Kidney (tissue), 22 donors: ENCODE measurements at places on chromosomes 3 and 15. TPM values are rescaled to one million over a fixed set of nuclear protein-coding genes. Genes with fewer than 3 reads are reported as not detected.

DNA sequence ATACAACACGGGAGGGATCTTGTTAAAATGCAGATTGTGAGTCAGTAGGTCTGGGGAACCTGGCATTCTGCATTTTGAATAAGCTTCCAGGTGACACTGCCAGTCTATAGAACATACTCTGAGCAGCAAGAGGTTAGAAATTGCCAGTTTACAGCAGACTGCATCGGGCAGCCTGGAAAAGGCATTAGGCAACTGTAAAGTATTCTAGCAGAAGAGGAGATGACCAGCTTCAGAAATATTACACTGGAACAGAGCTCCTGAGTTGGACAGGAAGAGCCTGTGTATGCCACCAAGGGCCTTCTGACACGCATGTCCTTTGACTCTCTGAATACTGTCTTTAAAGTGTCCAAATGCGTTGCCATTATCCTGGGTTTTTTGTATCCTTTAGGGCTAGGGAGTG, 2.5 kb upstream of the ACAN start:
- no peak for DNase-seq
- H3K4me3 ChIP-seq: no peak overlapping the region
- peaks cover 4% of the 10 kb centered on the region for H3K27me3 ChIP-seq
- H3K27ac ChIP-seq: no peak overlapping the region

SCAPER gene
- total RNA-seq: 39.4 TPM

SLC24A5 gene
- not detected for total RNA-seq

DNA sequence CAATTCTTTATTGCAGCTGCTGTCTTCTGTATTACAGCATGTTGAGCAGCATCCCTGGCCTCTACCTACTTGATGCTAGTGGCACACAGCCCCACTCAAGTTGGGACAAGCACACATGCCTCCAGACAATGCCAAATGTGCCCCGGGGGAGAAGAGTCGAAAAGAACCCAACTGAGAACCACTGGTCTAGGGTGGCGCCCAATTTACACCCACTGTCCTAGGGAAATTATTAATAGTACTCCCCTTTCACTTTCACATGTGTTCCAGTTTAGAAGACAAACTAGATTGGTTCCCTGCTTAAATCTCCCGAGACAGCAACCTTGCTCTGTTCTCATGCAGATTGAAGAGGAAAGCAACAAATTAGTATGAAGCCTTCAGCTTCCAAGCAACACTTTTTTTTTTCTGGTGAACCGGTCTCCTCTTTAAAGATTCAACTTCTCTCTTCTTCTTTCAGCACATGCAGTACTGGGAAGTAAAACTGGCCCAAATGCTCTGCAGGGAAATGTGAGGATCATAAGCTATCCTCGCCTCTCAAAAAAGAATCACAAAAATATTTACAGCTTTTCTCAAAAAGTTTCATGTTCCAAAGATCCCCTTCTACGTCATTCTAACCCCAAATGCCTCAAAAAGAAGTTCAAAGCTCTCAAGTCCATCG, 823.9 kb upstream of the CFAP20DC start:
- H3K4me3 ChIP-seq: no peak overlapping the region
- no peak for DNase-seq
- no peak overlapping the region for H3K27ac ChIP-seq
- H3K36me3 ChIP-seq: no peaks in the 10 kb centered on the region

DNA sequence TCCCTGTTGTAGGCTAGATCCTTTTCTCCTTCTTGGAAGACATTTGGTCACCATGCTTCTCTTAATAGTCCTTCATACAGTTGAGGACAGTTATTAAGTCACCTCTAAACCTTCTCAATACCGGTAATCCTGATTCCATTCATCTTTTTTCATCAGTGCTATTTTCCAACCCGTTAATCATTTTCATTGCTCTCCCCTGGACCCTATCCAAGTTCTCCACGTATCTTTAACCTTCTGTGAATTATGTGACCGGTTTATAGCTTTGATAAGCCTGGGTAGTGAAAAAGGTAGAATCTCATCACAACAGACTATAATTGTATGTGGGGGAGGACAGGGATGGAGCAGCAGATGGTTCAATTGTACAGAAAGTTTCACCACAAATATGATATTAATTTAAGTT, 168.5 kb downstream of the MECOM start:
- no peak overlapping the region for H3K27ac ChIP-seq
- no peaks in the 10 kb centered on the region for H3K27me3 ChIP-seq
- no peaks in the 10 kb centered on the region for H3K36me3 ChIP-seq

FSIP1 gene
- total RNA-seq: 2.4 TPM

PLS1 gene
- 51.4 TPM for total RNA-seq

DNA sequence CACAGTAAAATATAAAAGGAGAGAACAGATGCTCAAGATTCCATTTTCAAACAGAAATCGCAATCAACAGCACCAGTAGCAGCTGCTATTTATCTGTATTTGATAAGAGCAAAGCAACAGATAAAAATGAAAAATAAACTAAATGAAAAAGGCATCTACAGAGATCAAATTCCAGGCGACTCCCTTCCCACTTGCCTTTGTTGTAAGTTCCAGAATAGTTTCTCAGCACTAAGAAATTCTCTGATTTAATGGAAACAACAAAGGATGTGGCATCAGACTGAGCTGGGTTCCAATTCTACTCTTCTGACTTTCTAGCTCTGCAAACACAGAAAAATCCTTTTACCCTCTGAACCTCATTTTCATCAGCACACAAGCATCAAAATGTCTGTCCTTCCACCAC, 110.8 kb upstream of the MME start:
- no peak overlapping the region for H3K27ac ChIP-seq
- no peak overlapping the region for H3K4me3 ChIP-seq
- no peak for DNase-seq
- H3K27me3 ChIP-seq: no peaks in the 10 kb centered on the region

- H3K27ac ChIP-seq: no peak overlapping the region
- no peaks in the 10 kb centered on the region for H3K27me3 ChIP-seq
- no peaks in the 10 kb centered on the region for H3K36me3 ChIP-seq
- no peak overlapping the region for H3K4me3 ChIP-seq
- H3K4me1 ChIP-seq: no peaks in the 10 kb centered on the region
Measured at GRCh38 chr3:176651622-176652021, 545.7 kb downstream of the TBL1XR1 start.

SLC51B gene
- 2.9 TPM for total RNA-seq

DNA sequence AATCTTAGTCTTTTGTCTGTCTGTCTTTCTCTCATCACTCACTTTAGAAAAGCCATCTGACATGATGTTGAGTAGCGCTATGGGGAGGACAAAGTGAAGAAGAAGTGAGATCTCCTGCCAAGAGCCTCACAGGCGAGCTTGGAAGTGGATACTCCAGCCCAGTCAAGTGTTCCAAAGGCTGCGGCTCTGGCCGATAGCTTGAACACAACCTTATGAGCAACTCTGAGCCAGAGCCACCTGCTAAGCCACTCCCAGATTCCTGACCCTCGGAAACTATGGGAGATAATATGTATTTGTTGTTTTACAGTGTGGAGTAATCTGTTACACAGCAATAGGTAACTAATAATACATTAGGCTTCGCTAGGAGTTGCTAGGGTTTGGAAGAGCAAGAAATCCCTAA, 76.2 kb downstream of the MB21D2 start:
- no peak overlapping the region for H3K4me3 ChIP-seq
- no peaks in the 10 kb centered on the region for H3K4me1 ChIP-seq
- no peak for DNase-seq
- no peaks in the 10 kb centered on the region for H3K36me3 ChIP-seq
- no peaks in the 10 kb centered on the region for H3K27me3 ChIP-seq
- no peak overlapping the region for H3K27ac ChIP-seq

DNA sequence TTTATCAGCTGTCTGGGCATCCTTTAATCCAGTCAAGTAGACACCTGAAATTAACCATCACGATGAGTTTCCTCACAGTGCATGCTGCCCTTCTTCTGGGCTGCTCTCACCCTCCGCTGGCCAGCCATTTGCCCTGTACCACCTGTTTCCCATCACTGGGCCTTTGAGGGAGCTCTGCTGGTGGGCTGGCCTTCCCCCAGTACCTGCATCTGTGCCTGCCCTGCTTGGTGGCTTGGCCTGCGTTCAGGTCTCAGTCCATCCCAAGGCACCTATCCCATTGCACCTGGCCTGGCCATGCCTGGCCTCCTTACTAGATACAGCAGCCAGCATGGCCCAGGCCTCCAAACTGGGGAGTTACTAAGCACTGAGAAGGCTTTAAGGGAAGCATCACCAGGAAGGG, 413.2 kb downstream of the NTRK3 start:
- DNase-seq: no peak
- no peak overlapping the region for H3K27ac ChIP-seq
- no peaks in the 10 kb centered on the region for H3K4me1 ChIP-seq
- no peak overlapping the region for H3K4me3 ChIP-seq
- H3K36me3 ChIP-seq: no peaks in the 10 kb centered on the region

GRCh38 chr3:190121061-190121377, 322 bp upstream of the P3H2 start:
- H3K27ac ChIP-seq: peak overlapping the region; percentile 84
- H3K36me3 ChIP-seq: no peaks in the 10 kb centered on the region
- H3K4me1 ChIP-seq: peaks cover 2% of the 10 kb centered on the region
